ENCODE measurements at places on chromosomes 11 and 22.

DNA sequence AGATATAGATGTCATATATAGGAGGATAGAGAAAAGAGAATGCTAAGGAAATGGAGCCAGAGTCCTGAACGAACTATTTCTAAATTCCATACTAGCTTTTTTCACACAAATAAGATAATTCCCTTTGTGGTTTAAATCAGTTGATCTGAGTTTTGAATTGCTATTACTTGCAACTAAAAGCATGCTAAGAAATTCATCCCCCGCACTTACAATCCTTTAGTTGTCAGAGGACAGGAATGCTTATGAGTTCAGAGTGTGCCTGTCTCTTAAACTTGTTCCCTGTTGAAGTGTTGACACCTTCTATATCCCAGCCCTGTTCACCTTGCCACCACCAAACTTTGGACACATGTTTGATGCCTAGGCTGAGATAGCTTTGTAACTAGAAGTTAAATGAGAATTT lies 406.2 kb downstream of the METTL15 start:
- DNase-seq, result no peak

- no peak for DNase-seq
Observed at GRCh38 chr11:107139396-107139795, 121.1 kb upstream of the GUCY1A2 start.

GRCh38 chr11:119175493-119176077 lies 7.1 kb downstream of the NLRX1 start:
- DNase-seq, result no peak

GRCh38 chr11:5690216-5690615 lies 626 bp downstream of the TRIM22 start:
- DNase-seq, result no peak

- DNase-seq, result no peak
Observed at GRCh38 chr11:74966651-74967050, 17.6 kb downstream of the SPCS2 start.

- DNase-seq, result no peak
Observed at GRCh38 chr11:124541204-124541603, 2.2 kb downstream of the OR8B12 start.

DNA sequence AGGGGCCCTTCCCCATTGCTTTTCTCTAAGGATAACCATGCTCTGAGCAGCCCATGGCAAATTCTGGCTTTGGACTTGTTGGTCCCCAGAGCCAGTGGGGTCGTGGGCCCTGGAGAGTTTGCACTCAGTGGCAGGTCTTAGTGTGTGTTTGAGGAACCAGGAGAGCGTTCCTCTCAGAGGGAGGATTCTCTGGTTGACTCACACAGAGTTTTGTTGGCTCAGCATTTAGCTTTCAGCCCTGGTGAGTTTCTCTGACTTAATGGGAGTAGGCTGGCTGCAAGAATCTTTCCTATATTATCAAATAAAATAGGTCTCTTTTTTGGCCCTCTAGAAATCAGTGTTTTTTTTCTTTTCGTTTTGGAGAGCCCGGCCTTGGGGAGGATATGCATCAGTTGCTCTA lies 20.9 kb downstream of the ST14 start:
- no peak for DNase-seq

GRCh38 chr11:64218628-64219353 lies 7.2 kb downstream of the TRPT1 start:
- no peak for DNase-seq
